NT2/D1 (cell line): ENCODE measurements at places on chromosomes 5 and 9.

GRCh38 chr9:4114569-4115505, 185.0 kb downstream of the GLIS3 start:
- no peak for DNase-seq

GRCh38 chr9:123419091-123419490, 63.1 kb downstream of the CRB2 start:
- no peak for DNase-seq

- no peak for DNase-seq
Measured at GRCh38 chr5:15350614-15351013, 149.4 kb upstream of the FBXL7 start.

- no peak for DNase-seq
Measured at GRCh38 chr5:179817890-179818745, 2.6 kb upstream of the SQSTM1 start.
